Right lung (tissue), 10 donors: ENCODE measurements at places on chromosomes 1 and 21. TPM values are rescaled to one million over a fixed set of nuclear protein-coding genes. Genes with fewer than 3 reads are reported as not detected.

Gene PLA2G2D
- polyA plus RNA-seq: 0.09 TPM

Gene RHEX
- polyA plus RNA-seq: 0.19 TPM

Gene SGIP1
- polyA plus RNA-seq: 10.5 TPM

GRCh38 chr1:62589321-62589720 is 8.0 kb upstream of the ANGPTL3 start:
- DNase-seq: no peak

- no peak for DNase-seq
These were observed 17.9 kb upstream of the H3-3A start for GRCh38 chr1:226044514-226045101.

DNA sequence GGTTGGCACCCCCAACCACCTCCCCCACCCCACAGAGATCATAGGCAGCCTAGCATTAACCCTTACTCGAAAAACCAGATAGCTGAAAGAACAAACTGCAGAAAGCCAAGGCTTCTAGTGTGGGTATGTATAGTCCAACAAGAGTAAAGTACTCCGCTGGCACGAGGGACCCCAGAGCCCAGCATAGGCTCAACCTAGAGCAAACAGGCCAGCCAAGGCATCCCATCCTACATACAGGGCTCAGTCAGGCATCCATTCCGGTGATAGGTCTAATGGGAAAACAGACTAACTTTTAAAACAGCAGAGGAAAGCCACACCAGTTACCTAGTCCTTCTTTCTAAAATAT is 17.8 kb downstream of the DIPK1A start:
- DNase-seq: no peak

- DNase-seq: no peak
These were observed 13.5 kb upstream of the SYNJ1 start for GRCh38 chr21:32741336-32741735.

DNA sequence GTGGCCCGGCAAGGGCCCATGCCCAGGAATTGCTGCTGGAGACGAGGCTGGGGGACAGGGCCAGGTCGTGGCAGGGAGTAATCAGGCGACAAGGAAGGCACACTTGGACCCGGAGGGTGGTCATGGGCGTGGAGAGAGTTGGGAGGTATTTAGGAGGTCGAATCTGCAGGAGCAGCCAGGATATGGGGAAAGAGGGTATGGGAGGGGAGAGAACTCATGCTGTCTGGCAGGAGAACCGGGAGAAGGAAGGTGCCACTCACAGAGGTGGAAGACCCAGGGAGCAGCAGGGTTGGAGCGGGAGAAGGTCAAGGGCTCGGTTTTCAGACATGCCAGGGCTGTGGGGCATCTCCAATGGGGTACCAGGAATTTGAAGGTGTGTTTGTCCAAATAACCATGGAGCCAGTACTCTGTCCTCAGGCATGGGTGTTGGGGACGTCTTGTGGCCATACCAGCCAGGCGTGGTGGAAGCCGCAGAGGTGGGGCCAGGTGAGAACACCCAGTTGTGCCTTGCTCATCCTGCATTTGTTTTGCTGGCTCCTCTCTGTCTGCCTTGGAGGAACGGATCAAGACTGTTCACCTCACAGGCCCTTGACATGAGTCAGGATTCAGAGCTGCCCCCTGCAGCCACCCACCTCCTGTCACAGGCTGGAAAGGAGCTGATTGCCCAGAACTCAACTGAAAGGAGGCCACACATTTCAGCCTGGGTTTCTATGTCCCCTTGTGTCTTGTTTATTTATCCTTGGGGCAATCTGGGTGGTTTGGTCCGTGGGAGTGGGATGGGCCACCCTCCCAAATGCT is 111.6 kb downstream of the SPSB1 start:
- no peak for DNase-seq

GRCh38 chr1:29700491-29700890 is 464.2 kb downstream of the PTPRU start:
- no peak for DNase-seq

- no peak for DNase-seq
These were observed 184.7 kb upstream of the CACYBP start for GRCh38 chr1:174815036-174815435.
